Neural crest cell (in vitro differentiated cells): ENCODE measurements at places on chromosomes 1 and 21. TPM values are rescaled to one million over a fixed set of nuclear protein-coding genes. Genes with fewer than 3 reads are reported as not detected.

GRCh38 chr1:117612517-117613248 is 6.8 kb downstream of the TENT5C start:
- DNase-seq: no peak

DNA sequence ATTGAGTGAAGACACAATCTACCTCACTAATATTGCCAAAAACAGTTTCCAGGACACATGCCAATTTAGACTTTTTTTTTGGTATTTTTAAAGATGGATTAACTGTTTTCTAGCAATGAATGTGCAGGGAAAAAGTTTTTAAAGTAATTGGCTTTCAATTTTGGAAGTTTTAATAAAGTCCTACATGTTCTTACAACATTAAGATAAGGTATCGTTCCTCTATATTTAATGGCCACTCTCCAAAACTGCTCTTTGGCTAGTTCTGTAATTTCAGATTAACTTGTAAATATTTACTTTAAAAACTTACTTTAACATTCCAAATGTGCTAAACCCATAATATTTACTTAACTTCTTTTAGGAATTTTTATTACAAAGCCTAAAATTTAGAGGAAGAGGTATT is 1332.2 kb upstream of the PRMT6 start:
- no peak for DNase-seq

- no peak for DNase-seq
Measured at GRCh38 chr1:207304710-207305488, 16.6 kb upstream of the CD55 start.

DNA sequence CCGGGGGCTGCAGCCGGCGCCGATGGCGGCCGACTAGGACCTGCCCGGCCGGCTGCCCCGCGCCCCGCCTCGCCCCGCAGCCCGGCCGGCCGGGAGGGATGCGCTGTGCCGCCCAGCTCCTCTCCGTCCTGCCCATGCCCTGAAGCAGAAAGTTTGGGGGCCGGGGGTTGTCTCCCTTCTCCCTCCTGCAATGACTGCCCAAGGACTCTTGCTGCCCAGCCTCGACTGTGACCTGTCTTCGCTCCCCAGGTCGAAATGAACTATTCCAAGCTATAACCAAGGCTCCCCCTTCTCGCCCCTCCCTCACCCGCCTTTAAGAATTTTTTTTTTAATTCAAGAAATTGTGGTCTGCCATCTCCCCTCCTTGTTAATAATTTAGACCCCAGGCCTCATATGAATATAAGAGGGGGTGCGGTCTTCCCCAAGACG is 361 bp downstream of the TMCC2 start:
- DNase-seq: no peak

DNA sequence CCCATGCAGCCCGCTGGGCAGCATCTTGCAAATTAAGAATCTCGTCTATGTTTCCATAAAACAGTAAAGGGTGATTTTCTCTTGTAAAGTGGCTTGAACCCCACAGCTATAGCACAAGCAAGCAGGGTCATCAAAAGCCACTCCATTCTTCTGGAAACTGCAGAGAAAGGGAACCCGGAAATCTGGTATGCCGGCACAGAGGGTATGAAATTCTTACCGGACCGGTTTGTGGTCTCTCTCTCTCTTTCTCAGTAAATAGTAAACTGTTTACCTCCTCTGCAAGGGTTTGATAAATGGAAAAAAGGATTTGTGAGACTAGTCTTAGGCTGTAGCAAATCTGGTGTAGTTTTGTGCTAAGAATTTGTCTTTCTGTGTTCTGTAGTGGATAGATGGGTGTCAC is 2.7 kb upstream of the ADSS2 start:
- no peak for DNase-seq

GRCh38 chr1:36351227-36351977 is 28.0 kb upstream of the EVA1B start:
- DNase-seq: peak; percentile 30

GRCh38 chr1:59903141-59903754 is 23.3 kb downstream of the CYP2J2 start:
- DNase-seq: peak; percentile 23

- DNase-seq: no peak
Measured at GRCh38 chr1:70671006-70671405, 259.9 kb downstream of the CTH start.

GRCh38 chr21:15255261-15255660 is 190.5 kb upstream of the NRIP1 start:
- DNase-seq: no peak

DNA sequence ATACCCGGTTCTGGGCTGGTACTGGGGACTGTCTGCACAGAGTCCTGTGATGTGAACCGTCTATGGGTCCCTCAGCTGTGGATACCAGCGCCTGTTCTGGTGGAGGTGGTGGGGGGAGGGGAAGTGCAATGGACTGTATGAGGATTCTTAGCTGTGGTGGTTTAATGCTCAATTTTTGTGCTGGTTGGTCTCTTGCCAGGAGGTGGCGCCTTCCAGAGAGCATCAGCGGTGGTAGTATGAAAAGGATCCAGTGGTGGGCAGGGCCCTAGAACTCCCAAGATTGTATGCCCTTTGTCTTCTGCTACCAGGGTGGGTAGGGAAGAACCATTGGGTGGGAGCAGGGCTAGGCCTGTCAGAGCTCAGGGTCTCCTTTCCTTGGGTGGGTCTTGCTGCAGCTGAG is 89.4 kb upstream of the B3GALT2 start:
- DNase-seq: no peak

DNA sequence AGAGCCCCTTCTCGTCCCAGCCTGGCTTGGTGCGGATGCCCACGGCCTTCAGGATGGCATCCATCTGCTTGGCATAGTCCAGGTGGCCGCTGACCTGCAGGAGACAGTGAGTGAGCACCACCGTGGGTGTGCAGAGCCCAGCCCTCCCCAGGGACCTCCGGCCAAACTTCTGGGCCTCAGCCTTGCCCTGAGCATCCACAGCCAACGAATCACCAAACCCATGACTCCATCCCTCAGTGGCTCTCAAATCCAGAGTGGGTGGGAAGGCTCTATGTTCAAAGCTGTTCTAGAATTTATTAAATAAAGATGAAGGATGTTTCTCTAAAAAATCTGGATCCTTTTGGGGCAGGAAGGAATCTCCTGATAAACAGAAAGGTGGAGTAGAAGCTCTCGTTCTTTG is 18.7 kb downstream of the HTR6 start:
- DNase-seq: no peak

- no peak for DNase-seq
Measured at GRCh38 chr1:157442065-157442464, 110.2 kb downstream of the FCRL5 start.

GRCh38 chr1:65880611-65881010 is 87.9 kb downstream of the PDE4B start:
- no peak for DNase-seq

DNA sequence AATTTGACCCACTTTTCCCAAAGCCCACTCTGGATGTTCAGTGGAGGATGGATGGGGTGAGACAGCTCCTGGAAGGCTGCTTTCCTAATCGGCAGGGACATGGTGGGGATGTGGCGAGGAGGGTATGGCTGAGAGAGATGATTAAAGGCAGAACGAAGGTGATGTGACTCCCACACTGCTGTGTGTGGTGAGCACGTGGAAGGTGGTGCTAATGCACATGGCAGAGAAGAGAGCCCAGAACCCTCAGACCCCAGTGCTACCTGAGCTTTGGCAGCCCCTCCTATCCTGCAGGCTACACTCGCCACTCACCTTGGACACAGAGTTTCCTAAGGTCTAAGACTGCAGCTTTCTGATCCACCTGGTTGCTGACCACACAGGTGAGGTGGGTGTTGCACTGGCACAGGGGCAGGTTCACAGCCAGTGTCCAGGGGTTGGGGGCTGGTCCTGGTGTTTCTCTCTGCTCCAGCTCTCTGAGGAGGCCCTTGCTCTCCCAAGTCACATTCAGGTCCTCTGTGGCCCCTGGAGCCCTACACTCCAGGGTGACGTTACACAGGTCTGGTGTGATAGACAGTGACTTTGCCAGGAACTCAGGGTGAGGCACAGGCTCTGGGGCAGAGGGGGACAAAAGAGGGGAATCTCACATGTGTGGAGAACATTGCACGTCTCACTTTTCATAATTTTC is 151.4 kb upstream of the ETV3 start:
- no peak for DNase-seq

DNA sequence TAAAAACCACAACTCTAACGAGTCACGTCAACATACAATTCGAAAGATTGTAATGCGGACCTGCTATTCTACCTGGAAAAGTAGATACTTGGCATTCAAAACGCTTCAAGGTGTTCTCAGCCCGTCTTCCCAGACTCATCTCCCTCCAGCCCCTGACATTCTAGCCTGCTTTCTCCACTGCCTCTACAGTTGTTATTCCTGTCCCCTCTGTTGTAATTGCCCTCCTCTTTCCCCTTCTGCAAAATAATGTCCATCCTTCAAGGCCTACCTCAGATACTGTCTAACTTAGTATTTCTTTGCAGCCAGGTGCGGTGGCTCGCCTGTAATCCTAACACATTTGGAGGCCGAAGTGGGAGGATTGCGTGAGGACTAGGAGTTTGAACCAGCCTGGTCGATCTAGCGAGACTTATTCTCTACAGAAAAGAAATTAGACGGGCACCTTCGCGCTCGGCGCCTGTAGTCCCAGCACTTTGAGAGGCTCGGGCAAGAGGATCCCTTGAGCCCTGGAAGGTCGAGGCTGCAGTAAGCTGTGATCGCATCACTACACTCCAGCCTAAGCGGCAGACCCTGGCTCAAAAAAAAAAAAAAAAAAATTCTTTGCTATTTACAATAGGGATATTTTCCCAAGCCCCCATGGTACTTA is 756 bp upstream of the RBM34 start:
- DNase-seq: no peak

DNA sequence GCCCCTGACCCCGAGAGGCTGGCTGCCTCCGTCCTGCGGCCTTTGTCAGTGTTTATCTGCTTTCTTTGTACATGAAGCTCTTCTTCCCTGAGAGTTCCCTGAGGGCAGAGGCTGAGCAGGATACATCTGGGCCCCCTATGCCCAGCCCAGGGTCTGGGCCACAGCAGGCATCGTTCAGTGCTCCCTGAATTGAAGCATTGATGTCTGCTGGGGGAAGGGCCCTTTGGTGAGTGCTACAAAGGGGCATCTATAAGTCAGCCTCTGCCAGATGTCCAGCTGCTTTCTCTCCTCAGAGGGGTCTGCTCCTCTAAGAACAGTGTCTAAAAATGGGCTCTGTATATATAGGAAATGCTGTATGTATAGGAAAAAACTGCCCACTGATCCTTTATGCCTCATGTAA is 2.1 kb downstream of the HEYL start:
- DNase-seq: peak; percentile 43

GRCh38 chr1:20964540-20965484 is 177.7 kb upstream of the HP1BP3 start:
- DNase-seq: no peak

GRCh38 chr1:160953030-160953429 is 1.6 kb downstream of the ITLN2 start:
- no peak for DNase-seq

Gene GPR37L1
- total RNA-seq: 0.05 TPM in 1 of 2 replicates, not detected in the other

Gene SELL
- total RNA-seq: not detected in 2 replicates

Gene SLC45A3
- total RNA-seq: 13.1 and 14.0 TPM in 2 replicates

Gene OR2AK2
- not detected in 2 replicates for total RNA-seq

Gene UTS2
- total RNA-seq: not detected in 2 replicates
